ENCODE measurements at places on chromosomes 5 and 9.

GRCh38 chr5:89989776-89990175, 419.8 kb downstream of the CETN3 start:
- no peak for DNase-seq

DNA sequence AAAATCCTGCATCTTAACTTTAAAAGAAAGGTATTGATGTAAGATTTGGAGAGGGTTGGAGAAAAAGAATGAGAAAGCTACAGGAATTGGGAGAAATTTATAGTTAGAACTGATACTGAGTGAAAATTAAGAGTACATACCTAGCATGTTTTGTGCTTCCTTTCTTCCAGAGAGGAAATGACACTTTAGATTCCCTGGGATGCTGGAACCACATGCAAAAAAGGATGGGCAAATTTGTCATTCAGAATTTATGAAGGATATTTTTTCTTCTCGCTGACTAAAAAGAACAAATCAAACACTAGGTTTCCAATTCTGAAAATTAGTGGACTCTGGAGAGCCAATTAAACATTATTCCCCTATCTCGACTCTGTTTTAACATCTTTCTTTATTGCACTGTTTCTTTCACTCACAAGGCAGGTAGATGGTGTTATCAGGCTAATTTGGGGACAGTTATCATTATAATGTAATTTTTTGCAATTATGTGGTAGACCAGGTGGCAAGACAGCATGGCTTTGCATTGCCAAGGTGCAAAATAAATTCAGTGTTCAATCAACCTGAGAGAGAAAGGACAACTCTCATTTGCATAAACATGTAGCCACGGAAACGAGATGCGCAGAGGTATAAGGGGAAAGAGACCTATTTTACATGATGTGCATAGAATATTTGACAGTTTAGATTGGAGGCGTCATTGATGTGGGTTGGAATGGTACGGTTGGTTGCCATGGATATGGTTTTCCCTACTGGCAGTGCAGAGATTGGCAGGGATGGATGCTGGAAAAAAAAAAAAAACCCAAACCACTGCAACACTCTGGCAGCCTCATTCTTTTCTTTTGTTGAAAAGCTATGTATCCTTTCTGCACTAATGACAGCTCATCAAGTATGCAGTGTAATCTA, 320.4 kb upstream of the CCNH start:
- no peak for DNase-seq

DNA sequence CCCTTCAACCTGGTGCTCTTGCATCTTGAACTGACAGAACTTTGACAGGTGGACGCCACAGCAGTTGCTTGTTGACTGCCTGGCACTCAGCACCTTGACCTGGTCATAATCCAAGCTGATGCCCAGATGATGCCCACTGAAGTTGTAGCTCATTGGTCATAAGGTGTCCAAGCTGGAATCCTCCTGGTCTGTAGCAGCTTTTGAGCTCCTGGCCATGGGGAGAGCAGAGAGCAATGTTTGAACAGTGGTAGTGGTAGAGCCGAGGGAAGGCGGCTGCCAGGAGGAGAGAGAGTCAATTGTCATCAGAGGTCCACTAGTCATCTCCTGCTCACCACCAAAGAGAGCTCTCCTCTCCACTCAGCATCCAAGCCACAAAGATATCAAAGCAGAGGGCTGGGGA, 23.3 kb downstream of the CSF2 start:
- DNase-seq: no peak

- no peak for DNase-seq
These were observed 4.2 kb upstream of the ANXA2R start for GRCh38 chr5:43044181-43044914.

- no peak for DNase-seq
These were observed 124.9 kb upstream of the C6 start for GRCh38 chr5:41338136-41338675.

DNA sequence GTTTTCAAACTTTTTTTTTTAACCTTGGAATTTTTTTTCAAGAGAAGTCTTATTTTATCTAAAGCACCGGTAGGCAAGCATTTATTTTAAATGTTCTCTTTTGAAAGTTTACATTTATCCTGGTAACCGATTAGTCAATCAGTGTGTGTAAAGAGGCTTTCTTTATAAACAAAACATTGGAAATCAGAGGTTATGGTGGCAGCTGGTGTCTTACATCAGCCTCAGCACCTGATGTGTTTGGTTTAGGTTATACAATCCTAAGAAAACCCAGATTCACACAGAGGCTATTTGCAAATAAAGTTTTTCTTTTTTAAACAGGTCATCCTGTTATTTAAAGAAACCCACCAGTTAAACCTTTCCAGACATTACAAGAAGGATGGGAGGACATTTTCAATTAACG, 173.3 kb upstream of the GDNF start:
- no peak for DNase-seq

GRCh38 chr9:71821405-71821804, 53.1 kb upstream of the CEMIP2 start:
- no peak for DNase-seq

DNA sequence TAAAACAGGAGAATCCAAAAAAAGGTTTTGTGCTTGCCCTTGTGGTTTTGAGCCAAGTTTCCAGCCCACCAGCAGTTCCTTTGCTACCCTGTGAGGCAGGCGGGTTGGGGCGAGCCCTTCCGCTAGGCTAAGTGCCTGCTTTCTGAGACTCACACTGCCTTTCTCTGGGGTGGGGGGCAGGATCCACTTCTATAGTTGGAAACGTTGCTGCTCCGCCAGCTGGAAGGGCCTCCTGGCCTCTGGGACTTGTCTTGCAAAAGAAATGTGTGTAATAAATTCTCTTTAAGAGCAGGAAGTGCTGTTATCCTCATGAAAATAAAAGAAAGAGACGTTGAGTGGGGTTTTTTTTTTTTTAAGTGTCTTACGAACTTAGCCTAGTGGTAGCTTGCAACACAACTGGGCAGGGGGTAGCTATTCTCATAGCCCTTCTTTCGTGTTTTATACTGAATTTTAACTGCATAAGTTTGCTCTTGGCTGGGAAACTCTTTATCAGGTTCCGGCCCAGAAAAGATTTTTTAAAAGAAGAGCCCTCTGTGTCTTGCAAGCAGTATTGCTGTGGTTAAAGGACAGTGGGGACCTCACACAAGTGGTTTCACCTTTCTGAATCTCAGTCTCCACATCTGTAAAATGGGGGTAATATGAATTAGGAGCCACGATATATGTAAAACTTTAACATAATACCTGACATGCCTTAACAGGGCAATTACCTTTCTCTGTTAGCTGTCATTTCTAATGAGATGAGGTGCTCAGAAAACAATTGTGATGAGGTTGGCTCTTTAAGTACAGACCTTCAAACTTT, 19.8 kb downstream of the JADE2 start:
- DNase-seq: no peak

GRCh38 chr5:144944936-144945335, 774.3 kb downstream of the KCTD16 start:
- no peak for DNase-seq

DNA sequence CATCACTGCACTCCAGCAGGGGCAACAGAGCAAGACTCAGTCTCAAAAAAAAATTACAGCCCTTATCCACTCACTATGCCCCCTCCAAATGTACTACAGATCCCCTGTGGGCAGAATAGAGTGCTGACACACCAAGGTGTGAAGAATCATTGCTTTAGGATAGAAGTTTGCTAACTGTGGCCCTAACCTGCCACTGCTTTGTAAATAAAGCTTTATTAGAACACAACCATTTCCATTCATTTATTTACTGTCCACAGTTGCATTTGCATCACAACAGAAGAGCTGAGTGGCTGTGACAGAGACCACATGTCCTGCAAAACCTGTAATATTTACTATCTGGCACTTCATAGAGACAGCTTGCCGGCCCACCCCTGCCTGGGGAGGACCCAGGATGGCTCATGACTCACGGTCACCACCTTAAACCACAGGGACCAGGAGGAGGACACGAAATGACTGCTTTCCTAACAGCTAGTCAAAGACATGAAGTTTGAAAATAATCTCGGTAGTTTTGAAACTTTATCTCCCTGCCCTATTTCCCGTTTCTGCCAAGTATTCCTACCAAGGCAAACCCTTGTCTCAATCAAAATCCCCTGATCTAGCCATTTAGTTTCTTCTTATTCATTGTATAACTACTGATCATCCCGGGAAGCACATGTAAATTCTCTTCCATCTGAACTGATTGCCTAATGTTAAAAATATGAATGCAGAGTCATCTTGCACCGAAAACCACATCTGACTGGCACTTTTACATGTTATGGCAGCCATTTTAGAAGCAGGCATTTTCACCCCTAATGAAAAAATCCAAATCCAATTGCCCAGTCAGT, 206.1 kb downstream of the SLIT3 start:
- no peak for DNase-seq

DNA sequence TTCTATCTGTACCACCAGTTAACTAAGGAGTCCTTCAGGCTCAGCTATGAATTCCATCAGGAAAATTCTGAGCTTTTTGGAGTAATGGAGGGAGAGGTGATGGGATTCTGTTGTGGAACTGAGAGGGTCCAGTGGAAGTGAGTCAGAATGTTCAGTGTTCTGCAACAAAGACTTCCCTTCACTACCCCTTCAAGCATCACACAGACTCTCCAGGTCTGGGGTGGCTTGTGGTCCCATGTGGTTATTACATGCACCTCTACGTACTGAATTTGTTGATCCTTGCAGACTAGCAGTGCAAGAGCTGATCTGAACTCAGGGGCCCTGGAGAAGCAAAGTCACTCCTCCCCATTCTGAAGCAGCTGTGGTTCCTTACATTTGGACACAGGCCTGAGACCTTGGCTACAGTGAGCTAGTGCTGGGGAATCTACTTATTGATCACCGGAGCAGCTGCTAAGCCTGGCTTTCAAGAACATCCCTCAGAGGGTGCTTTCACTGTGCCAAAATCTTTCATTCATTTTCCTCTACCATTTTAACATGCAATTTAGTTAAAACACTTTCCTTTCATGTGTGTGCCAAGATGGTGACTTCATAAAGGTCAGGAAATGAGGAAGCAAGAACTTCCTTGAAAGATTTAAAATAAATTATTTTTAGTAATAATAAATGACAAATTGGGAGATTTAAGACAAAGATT, 75.0 kb upstream of the TNC start:
- DNase-seq: no peak

DNA sequence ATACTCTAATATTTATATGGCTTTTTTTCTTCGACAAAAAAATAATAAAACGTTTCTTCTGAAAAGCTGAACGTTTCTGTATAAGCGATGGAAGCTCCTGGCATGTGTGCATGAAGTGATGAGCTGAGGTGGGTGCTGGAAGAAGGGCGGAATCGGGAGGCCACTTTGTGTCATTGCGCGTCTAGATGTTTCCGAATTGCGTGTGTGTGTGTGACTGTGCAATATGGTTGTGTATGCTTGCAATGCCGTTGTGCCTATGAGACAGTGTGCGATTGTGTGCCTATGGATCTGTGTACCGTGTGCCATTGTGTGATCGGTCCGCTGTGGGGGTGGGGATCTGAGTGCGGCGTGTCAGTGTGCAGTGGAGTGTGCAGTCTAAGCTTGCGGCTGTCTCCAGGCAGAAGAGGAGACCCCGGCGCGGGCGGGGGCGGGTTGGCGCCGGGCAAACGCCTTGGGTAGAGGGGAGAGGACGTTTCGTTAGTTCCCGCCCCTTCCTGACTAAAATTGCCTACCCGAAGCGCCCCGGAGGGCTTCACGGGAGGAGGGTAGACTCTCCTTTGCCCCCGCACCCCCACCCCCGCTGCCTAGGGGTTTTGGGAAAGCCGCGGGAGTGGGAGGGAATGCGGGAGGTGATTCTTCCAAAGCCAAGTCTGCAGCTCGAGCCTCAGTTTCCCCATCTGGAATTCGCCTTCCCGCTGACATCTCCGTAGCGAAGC, 24.2 kb downstream of the PCDHGC5 start:
- no peak for DNase-seq

GRCh38 chr9:90069085-90069484, 464.3 kb downstream of the GADD45G start:
- no peak for DNase-seq

DNA sequence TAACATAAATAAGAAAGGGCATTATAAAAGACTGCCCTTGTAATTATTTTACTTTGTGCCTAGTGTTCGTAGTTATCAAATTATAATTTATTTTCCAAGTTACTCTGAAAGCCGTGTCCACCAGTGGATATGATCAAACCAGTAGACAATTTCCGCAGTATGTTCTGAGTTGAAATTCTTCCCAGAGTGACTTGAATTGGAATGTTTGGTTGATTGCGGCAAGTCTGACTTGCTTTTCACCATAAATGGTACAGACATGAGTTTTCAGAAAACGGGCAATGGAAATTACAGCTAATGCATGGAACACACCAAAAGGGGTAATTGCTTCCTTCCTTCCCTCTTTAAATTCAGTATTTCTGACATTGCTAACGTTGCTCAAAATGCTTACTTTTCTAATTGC, 56.6 kb downstream of the CHSY3 start:
- no peak for DNase-seq

DNA sequence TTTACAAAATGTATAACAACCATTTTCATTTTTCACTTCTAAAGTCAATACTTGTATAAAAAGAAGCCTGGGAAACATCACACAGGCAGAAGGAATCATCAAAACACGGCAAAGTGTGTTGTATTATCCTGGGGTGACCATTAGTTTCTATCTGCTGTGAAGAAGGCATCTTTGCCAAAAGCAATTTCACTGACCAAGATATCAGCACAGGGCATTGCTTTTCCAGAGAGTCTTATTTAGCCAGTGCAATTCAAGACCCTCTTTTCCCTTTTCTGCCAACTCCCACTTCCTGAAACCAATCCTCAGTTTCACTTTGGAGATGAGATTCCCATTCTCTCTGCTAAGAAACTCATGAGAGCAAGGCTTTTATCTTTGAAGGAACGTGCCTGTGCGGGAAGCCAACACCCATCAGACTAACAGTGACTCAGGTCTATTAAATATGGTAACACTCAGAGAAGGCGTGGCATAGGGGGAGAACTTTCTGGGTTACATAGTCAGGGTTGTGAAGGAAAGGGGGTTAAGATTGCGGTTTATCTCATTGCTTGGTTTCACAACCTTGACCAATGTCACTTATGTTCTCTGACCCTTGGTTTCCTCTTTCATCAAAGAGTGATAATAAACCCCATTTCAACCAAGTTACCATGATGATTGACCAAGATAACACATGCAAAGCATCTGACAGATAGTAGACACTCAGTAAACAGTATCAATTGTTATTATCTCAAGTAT, 666.9 kb upstream of the KLF4 start:
- DNase-seq: no peak

- no peak for DNase-seq
These were observed 27.1 kb upstream of the LRRC14B start for GRCh38 chr5:164244-164643.
